DMS53 (cell line): ENCODE measurements at places on chromosomes 3 and 15.

GRCh38 chr15:50353251-50353974 lies 1.6 kb downstream of the GABPB1 start:
- DNase-seq: peak; percentile 14

DNA sequence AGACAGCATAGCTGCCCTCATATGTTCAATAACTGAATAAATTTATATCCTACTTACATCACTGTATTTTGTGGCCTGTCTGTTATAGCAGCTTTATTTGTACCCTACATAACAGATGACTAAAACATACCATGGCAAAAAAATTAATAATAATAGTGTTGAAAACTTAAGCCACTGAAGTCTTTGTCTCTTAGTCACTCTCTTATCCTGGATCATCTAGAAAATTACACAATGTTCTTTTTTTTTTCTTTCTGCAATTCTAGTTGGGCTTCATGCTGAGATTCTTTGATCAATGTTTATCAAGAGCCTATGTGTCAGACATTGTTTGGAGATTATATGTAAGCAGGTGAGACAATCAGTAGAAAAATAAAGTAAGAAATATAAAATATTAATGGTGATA lies 519.3 kb upstream of the ARPP21 start:
- DNase-seq: no peak

- DNase-seq: peak; percentile 25
Measured at GRCh38 chr15:67033012-67033411, 32.4 kb upstream of the SMAD3 start.

DNA sequence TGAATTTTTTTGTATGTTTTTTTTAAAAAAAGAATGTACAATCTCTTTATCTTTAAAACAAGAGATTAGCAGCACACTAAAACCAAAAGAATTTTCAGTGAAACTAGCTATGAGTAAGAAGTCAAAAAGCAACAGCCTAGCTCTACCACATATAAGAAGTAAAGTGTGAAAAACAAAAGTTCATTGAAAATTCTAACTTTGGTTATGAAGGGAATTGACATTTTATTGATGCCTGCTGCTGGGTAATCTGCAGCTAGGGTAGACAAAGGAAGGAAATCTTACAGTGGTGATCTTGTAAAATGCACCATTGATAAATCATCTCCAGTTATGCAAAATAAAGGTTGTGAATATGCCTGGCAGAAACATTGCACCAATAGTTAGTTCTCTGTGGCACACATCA lies 37.8 kb upstream of the FOXB1 start:
- DNase-seq: no peak

GRCh38 chr3:155418407-155418806 lies 124.9 kb upstream of the STRIT1 start:
- DNase-seq: no peak

- DNase-seq: no peak
Measured at GRCh38 chr3:87796843-87797185, 262.0 kb downstream of the CGGBP1 start.

DNA sequence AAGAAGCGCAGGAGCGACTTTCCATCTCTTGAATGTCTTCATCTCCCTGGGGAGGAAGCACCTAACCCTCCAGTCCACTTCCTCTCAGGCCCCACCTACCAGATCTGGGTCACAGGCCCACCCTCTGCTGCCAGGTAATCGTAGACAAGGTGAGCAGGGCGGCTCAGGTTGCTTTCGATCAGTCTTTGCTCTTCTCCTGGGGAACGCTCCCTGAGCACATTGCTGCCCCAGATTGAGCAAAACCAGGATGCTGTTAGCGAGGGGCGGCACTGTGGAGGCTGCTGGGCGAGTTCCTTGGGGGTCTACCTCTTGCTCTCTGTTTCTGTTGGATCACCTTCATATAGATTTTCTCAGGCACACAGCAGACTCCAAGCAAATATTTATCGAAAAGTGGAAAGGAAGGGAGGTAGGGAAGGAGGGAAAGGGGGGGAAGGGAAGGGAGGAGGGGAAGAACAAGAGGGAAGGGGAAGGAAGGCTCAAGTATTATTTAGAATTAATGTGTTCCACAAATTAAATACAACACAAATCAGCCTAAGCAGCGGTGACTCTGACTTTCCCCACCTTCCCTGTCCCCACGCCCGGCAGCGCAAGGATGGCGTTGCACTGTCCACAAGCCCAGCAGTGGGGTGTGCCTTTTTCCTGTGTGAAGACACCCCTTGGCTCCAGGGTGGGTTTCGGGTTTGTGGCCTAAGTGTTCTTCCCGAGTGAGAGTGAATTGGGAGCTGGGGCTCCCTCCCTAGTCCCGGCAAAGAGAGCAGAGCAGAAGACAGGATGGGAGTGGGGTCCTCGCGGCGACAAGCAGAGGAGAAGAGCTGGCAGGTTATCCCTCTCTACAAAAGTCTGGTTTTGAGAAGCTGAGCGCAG lies 6.1 kb upstream of the PCSK6 start:
- no peak for DNase-seq

GRCh38 chr3:132542577-132542976 lies 54.5 kb upstream of the ACKR4 start:
- DNase-seq: no peak

DNA sequence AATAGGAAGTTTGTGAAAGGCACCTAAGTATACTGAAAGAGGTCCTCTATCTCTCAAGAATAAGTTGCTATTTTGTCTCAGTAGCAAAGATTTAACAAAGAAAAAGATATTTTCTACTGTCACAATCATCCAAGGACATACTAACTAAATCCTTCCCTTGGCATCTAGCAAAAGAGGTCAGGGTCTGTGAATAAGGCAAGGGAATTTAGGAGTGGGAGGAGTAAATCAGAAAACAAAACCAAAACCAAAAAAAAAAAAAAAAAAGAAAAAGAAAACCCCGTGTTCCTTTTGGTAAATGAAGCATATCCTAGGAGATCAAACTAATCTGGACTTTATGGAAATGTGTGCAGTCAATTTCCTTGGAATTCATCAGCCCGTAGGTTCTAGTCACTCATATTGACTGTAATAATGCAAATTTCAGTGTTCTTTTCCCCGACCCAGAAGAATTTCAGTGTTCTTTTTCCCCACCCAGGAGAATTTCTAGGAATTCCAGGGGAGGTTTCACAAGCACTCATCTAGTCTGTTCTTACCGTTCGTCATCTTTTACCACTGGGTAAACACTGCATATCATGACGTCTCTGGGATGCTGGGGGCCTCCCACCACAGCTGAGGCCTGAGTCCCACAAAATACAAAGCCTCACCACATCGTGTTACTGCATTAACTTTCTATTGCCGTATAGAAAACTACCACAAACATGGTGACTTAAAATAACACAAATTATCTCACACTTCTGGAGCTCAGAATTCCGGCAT lies 113.8 kb upstream of the CCDC54 start:
- DNase-seq: no peak

GRCh38 chr3:14490831-14491230 lies 49.3 kb downstream of the GRIP2 start:
- DNase-seq: no peak

- DNase-seq: no peak
Measured at GRCh38 chr3:165444745-165445144, 248.6 kb upstream of the SLITRK3 start.

- DNase-seq: no peak
Measured at GRCh38 chr15:86903642-86904421, 824.2 kb downstream of the AGBL1 start.

DNA sequence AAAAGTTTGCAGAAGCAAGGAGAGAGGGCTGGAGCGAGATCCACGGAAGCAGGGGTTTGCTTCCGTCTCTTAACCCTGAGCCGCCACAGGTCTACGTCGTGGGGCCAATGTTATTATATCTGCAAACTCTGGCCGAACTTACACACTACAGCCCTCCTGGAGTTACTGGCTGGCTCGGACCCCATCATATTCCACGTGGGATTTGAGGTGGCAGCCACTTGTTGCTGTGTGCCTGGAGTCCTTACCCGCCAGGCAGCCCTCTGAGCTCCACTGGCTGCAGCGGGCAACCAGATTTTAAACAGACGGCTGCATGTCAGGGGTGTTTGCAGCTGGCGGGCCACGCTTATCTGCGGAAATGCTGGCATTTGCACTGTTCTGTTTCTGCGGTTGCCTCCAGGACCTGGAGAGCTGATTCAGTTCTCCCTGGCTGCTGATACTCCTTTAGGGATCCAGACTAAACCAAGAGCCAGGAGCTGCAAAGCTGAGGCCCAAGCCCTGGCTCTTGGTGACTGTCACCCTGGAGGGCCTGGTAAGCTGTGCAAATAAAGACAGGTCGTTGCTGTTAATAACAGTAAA lies 34.7 kb downstream of the TM2D3 start:
- DNase-seq: no peak

GRCh38 chr15:74403991-74404563 lies 29.7 kb downstream of the SEMA7A start:
- no peak for DNase-seq

GRCh38 chr3:197368330-197368729 lies 69.9 kb upstream of the DLG1 start:
- DNase-seq: no peak

- peak; percentile 43 for DNase-seq
Measured at GRCh38 chr3:111080413-111080812, 8.8 kb downstream of the NECTIN3 start.

DNA sequence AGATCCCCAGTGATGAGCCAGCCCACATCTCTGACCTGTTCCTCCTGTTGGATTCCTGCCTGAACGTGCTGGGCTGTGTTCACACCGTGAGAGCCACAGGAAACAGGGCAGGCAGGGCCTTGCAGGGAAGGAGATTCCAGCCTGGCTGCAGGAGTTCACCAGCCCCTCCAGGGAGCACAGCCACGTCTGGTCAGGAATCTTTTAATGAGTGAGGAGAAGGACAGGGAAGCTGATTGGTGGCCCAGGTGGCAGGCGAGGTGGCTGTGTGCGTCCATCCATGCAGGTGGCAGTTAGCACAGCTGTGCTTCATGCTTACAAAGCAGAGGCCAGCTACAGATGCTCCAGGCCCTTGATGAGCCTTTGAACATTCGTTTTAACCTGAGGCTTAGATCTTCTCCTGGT lies 10.5 kb downstream of the LRRK1 start:
- peak; percentile 73 for DNase-seq

GRCh38 chr3:69324362-69325025 lies 61.4 kb downstream of the FRMD4B start:
- DNase-seq: peak; percentile 37

DNA sequence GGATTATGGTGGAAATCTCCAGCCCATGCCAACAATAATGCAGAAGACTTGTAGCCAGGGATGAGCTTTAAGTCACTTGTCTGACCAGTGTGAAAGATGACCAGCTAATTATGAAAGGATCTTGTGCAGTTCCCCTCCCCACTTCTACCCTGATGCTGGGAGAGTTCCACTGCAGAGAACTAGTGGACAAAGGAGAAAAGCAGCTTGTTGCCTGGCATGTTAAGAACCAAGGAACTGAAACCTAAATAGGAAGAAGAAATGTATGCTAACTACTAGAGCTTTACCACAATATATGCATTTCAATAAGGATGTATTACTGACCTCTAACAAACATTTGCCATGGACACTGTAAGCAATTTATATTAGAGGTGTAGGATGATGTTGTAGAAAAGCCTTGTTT lies 52.2 kb upstream of the CSTA start:
- no peak for DNase-seq

DNA sequence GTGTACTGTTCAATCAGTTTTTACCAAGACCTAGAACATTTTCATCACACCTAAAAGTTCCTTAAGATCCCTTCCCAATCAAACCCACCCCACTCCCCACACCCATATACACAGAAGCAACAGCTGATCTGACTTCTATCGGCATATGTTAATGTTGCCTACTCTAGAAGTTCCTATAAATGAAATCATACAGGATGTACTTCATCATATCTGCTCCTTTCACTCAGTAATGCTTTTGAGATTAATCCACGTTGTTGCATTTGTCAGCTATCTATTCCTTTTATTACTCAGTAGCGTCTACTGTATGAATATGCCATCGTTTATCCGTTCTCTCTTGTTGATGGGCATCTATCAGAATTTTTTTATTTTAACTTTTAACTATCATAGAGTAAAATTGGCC lies 14.3 kb upstream of the FILIP1L start:
- no peak for DNase-seq

DNA sequence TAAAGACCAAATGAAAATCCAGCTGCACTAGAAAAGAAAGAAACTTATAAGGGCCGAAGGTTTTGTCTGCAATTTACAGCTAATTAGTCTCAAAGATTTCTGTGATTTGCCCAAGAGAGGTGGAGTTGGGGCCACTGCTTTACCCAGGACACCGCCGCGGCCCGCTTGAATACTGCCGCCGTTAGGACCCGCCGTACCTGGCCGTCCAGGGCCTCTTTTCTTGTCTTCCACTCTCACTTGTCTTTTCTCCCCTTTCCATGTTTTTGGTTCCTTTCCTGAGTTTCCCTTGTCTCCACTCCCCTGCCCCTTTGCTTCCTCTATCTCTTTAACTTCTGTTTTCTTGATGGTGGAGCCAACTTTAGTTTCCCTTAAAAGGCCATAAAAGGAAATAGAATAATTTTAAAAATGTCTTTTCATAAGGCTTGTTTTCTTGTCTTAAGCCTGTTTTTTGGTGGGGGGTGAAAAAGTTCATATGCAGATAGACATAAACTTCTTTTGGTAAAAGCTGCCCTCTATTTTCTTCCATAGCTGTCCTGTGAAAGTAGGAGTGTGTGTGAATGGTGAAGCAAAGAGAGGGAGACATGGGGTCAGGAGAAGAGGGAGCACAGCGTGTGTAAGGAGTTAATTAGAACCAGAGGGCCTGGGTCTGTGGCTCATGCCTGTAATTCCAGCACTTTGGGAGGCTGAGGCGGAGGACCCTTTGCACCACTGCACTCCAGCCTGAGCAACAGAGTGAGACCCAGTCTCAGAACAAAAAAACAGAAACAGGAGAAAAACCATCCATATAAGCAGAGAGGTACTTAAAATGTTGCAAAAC lies 16.0 kb upstream of the CCNL1 start:
- peak; percentile 49 for DNase-seq

DNA sequence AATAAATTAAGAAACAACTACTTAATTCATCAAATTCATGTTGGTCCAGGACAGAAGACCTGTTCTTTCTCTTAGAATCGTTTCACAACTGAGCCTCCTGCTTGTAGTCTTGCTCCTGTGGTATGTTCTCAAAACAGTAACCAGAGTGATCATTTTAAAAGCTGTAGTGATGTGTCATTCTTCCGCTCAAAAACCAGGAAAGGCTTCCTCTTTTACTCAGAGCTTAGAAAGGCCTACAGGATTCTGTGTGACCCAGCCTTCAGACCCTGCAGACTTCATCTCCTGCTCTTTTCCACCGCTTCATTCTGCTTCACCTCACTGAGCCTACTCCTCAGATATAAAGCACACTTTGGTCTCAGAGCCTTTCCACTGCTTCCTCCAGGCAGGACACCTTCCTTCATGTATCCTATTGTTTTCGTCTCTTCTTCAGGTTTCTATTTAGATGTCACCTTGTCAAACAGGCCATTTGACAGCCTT lies 22.7 kb downstream of the ST6GAL1 start:
- DNase-seq: no peak
